ENCODE measurements at places on chromosomes 2 and 18.

GRCh38 chr2:79200762-79201161 is 41.2 kb upstream of the REG3A start:
- no peak for DNase-seq

- DNase-seq, result no peak
Observed at GRCh38 chr2:185179743-185180142, 558.9 kb upstream of the FSIP2 start.

- DNase-seq, result no peak
Observed at GRCh38 chr2:75729861-75730260, 19.1 kb upstream of the GCFC2 start.

DNA sequence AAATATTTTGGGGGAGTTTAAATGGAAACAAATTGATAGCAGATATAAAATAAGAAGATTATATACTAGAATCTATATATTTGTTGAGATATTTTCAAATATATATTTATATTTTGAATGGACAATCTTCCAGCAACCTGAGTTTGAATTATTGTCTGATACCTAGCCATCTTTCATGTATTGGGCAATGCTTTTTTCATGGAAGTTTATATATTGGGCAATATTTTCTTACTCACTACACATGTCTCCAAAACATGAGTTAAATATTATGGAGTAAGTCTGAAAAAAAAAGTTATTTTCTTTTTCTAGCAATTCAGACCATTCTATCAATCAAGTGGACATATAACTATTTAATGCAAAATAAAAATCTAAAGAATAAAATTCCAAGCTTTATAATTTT is 295.2 kb downstream of the NYAP2 start:
- DNase-seq, result peak; percentile 15

DNA sequence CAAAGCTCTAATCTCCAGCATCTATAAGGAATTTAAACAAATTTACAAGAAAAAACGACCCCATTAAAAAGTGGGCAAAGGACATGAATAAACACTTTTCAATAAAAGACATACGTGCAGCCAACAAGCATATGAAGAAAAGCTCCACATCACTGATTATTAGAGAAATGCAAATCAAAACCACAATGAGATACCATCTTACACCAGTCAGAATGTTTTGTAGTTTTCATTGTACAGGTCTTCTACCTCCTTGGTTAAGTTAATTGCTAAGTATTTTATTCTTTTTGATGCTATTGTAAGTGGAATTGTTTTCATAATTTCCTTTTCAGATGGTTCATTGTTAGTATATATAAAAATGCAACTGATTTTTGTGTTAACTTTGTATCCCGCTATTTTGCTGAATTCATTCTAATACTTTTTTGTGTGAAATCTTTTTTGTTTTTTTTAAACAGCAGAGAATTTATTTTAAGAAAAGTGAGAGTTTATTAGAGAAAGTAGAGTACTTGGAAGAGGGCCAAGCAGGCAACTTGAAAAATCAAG is 40.7 kb downstream of the SLC39A10 start:
- DNase-seq, result no peak

DNA sequence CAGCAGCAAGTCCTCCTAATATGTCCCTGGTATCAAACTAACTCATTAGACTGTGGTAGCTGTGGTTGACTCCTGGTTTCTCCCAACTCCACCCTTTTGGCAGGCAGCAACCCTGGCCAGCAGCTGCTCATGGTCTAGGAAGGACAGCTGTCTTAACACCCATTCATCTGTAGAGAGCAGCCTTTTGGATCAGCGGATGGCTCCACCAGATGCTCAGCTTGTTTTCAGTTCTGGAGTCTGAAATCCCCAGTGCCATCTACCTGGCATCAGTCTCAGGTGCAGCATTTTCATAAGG is 100.5 kb downstream of the SPOPL start:
- no peak for DNase-seq

All from fibroblast of mammary gland (primary cell).